ENCODE measurements at places on chromosomes 4 and X. TPM values are rescaled to one million over a fixed set of nuclear protein-coding genes. Genes with fewer than 3 reads are reported as not detected.

- DNase-seq = no peak
Measured at GRCh38 chrX:48789366-48790220, 3.2 kb downstream of the GATA1 start.

GRCh38 chr4:160373911-160374310 lies 1271.0 kb downstream of the RAPGEF2 start:
- no peak for DNase-seq

DNA sequence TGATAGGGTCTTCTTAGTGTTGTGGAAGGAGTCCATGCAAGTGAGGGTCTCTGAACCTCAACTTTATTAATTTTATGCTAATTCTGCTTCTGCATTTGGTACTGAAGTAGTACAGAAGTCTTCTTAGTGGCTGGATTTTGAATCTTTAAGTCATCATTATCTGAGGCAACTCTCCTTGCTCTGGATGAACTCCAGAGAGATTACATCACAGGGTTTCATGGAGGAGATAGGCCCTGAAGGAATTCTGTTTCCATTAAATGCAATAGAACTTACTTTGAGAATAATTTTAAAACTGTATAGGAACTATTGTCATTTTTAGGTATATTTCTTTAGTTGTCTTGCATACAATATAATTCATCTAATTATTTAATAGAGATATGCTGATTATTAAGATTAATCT lies 451.2 kb downstream of the FAT4 start:
- DNase-seq = no peak

The TRIM60 gene
- not detected for total RNA-seq
